ENCODE measurements at places on chromosomes 7 and 10.

GRCh38 chr7:130418306-130418705, 22.5 kb downstream of the CEP41 start:
- no peak for DNase-seq

DNA sequence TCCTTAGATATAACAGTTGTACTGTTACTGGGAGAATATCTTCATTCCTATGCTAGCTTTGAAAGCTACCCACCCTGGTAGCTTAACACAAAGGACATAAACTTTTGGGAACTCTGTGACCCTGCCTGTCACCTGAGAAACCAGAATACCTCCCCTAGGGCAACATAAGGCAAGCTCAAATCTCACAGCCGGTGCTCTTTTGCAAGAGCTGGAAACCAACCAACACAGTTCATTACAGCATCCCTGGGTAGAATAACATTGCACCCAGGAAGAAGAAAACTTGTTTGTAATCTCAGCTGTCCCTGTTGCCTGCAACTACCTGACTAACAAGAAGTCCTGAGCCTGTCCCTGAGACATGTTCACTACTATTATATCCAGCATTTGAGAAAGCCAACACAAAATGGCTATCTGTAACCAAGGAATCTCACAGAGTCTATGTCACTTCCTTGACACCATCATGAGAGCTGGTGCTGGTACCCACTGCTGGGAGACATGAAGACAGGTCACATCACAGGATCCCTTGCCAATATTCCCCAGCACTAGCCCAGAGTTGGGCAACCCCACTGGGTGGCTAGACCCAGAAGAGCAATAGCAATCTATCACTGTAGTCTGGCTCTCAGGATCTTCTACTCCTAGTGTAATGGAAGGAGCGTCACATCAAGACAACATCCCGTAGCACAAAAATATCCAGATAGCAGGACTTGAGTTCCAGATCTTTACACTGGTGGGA, 31.3 kb downstream of the AKR1C3 start:
- DNase-seq = no peak

DNA sequence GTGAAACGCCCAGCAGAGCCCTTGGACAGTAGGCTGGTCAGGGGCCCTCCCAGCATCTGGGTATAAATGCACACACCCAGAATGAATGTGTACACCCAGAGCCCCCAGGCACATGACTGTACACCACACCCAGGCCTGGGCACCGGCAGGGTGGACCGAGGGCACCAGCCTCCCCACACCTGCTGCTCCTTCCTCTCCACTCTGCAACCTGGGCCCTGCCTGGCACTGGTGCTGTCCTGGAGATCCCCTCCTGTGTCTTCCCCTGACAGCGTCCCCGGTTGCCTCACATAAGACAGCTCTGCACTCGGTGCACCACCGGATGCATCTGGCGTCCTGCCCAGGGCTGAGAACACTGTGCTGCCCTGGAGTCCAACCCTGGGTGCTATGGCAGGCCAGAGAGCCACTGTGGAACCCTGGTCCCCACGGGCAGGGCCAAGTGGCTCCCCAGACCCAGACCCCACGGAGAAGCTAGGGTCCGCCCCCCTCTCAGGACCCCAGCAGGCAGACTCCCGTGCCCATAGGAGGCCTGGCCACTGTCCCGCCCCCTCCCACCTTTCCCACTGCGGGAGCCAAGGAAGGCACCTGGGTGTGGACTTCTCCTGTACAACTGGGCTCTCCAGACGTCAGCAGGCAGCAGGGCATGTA, 6.6 kb downstream of the RASGEF1A start:
- no peak for DNase-seq

DNA sequence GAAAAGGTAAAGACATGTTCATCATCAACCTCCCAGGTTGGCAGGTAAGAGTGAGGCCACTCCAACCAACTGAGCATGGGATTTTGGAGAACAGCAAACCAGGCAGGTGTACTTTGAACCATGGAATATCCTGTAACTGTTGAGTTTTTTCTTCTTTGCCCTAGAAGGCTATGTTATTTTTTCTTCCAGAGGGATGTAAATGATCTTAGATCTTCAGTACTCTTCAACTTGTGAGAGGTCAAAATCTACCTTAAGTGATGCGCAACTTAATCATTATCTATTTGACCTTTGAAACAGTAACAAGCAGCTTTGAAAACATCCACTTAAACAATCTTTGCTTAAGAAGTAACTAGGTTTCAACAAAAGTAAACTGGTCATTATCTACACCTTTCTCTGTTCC, at the start of gene CUBN:
Gene CUBN, minus strand, starts transcription at position 71 of the 400 bp plus-strand sequence. Its CDS starts 46 bp downstream, at position 25.
- DNase-seq = no peak

GRCh38 chr10:88759366-88760101, at the start of gene LIPN:
LIPN (plus strand) TSS chr10:88760020; CDS start chr10:88761406, 1,386 bp downstream.
- no peak for DNase-seq

DNA sequence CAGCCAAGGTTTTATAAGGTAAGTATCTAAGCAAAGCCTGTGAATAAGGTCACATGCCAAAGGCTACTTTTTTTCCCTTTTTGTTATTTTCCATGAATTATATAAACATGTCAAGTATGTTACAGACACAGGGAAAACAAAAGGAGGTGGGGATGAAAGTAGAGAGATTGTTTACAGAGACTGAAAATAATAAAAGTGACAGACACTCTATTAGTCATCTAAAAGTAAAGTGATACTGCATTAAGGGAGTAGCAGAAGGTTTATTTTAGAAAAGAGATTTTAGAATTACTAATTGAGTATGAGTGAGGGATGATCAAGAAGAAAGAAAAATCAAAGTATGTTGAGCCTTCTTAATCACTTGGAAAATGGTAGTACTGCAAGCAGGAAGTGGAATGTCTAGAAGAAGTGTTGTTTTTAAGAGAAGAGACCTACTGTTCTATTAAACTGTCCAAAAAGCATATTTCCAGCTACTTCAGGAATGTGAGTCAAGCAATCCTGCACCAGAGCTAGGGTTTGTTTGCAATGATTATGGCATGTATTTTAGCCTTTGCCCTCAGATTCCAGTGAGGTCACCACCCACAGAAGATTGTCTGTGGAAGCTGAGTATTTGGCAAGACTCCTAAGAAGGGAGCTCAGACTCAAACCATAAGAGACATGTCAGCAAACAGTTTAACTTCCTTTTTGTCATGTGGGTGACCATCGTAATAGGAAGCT, 177.9 kb upstream of the PLXDC2 start:
- DNase-seq = no peak

DNA sequence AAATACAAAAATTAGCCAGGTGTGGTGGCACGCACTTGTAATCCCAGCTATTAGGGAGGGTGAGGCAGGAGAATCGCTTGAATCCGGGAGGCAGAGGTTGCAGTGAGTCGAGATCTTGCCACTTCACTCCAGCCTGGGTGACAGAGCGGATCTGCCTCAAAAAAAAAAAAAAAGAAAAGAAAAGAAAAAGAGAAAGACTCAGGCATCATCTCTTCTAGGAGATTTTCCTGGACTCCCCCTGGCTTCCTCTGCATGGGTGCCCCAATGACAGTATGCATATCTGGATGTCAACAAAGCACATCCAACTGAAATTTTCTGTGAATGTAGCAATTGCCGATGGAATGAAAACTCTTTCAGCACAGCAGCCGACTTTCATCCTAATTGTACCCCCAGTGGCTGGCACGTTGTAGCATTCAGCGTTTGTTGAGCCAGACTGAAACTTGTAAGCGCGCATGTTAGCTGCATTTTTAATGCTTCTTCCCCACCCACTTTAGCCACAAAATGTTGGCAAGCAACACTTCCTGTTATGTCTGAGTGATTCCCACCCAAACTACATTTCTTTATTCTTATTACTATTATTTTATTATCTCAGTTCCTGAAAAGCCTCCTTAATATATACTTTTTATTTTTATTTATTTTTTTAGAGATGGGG, 70.2 kb downstream of the PRTFDC1 start:
- peak; percentile 71 for DNase-seq

DNA sequence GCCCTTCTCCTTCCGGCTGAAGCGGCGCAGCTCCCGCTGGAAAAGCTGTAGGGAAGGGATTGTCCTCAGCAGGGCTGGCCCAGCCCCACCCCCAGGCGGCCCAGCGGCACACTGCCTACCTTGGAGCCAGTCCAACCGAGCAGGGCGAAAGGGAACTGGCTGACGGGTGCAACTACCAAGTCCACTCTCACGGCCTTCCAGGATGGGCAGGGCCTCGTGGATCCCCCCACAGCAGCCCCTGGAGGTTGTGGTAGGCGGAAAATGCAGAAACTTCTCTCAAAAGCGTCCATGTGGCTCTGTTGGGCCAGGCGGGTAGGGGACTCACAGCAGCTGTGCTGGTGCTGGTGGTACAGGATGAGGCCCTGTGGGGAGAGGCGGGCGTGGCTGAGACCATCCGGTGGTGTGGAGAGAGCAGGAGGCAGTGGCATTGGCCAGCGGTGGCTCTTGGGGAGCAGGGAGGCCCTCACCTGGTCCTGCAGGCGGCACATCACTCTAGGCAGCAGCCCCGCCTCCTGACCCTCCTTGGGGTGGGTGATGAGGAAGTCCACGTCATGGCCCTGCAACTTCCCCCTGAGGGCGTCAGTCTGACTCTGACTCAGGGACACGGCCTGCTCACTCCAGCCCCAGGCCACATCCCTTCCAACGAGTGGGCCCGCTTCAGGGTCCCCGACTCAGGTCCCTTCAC, 8.4 kb upstream of the PGAM2 start:
- DNase-seq = no peak

DNA sequence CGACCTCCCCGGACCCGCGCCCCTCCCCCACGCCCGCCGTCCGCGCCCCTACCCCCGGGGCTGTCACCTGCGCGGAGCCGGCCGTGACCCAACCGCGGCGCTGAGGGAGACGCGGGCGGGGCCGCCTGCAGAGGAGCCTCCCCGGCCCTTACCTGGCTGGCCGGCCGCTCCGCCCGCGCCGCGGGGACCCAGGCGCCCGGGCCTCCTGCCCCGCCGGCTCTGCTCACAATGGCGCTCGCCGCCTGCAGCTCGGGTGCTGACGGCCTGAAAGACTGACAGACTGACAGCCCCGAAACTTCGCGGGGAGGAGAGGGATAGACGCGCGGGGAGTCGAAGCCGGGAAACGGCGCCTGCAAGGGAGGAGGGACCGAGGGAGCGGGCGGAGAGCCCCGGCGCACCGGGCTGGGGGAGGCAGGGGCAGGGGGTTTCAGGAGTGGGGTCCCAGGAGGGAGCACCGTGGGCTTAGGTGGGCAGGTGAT, 393 bp downstream of the ZNF467 start:
- no peak for DNase-seq

DNA sequence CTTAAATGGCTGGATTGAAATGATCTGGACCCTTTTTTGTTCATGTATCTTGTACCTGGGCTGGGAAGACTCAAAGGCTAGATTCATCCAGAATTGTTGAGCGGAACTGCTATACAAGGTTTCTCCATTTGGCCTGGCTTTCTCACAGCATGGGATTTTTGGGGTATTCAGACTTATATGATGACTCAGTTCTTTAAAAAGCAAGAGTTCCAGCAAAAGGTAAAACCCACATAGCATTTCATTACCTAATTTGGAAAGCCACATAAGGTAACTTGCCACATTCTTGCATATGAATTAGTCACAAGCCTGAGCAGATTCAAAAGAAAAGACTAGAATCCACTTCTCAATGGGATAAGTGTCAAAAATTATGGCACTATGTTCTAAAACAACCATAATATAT, 137.4 kb downstream of the HGF start:
- no peak for DNase-seq

DNA sequence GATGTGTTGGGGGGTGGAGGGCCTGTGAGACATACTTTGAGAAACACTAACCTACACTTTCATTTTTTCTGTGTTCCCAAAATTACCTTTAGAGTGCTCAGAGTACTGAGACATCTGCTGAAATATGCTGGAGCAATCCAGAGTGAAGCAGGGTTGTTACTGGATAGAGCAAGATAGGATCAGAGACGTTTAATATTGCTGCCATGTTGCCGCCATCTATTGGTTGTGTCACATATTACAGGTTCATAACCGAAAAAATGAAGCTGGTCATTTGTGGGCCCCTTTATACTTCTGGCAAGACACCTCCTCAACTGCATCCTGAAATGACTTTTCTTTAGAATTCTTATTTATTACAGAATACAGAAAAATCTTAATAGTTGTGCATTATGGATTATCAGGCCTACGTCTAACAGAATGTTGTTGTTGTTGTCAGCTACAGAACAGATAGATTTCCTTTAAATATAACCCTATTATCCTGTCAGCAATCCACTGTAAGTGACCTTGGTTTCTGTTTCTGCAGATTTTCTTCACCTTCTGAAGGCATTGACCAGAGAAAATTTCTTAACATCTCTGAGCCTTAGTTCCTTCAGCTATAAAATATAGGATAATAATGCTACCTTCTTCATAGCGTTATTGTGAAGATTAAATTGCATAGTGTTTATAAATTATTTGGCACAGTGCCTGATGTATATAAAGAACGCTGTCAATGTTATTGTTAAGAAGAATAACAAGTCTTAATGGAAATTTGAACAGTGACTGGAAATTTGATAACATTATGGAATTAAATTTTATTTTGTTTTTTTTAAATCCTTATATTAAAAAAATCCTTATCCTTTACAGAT, 16.2 kb upstream of the DLD start:
- DNase-seq = peak; percentile 68

- DNase-seq = no peak
These were observed 165.8 kb downstream of the UBE2H start for GRCh38 chr7:129786825-129787563.

DNA sequence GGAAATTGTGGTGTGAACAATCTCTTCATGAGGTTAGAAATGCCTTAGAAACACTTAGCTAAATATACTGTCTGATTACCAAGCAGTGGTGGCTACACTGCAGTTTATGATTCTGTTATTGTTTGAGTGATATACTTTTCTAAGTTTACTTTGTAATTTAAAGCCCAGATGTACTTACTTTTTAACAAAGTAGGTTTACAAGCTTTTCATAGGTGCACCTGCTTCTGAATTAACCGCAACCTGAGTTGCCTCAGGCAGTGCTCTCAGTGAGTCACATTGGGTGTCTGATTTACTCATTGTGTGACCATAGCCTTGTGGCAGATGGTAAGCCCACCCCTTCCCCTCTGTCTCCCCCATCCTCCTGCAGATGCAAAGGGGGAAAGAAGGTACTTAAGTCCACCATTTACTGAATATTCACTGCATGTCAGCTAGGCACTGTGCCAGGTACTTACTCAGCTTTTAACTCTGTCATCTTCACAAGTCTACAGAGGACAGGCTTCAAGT, 9.0 kb downstream of the MTURN start:
- DNase-seq = no peak

DNA sequence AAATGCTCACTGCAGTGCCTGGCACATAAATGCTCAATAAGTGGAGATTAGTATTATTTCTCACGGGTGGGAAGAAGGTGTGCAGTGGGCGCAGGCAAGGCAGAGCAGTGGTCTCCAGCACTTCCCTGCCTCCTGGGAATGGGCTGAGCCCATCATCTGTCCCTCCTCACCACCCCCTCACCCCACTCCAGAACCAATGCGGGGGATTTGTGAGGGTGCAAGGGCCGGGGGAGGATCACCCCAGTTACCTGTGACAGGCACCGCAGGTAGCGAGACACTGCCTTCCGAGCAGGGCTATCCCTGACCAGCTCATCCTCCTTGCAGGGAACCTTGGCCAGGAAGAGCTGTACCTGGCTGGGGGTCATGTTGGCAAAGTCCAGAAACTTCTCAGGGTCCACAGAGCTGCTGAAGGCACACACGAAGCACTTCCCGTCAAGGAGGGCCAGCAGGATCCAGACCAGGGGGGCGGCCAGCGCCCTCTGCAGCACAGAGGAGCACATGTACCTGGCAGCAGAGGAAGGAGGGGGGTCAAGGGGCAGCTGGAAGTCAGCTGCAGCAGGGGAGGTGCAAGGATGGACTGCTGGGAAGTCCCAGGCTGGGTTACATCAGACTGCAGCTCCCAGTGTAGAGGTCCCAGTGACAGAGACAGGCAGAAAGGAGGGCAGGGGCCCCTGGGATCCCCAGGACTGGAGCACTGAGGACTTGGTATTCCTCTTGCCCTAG, 2.8 kb downstream of the CALHM3 start:
- no peak for DNase-seq

- DNase-seq = no peak
These were observed at the start of gene SPACDR for GRCh38 chr7:100464210-100464660. SPACDR (minus strand) TSS chr7:100464260; CDS start chr7:100464025, 235 bp downstream.
